ENCODE measurements at places on chromosomes 6 and 20.

DNA sequence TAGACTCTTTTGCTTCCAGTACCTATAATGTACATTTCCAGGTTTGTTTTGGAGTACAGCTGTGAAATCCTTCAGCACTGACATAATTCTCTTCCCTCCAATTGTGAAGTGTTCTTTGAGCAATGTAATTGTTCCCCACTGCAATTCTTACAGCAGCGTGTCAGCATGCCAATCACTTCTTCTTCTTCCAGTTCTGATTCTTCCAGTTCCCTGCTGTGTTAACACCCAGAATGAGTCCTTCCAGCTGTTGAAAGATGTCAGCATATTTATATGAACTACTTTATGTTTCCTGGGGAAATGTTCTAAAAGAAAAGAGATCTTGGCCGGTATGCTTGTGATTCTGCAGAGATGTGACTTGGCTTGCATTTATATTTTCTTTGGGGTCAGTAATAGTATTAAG, 213.9 kb downstream of the UNC5CL start:
- no peak for DNase-seq

DNA sequence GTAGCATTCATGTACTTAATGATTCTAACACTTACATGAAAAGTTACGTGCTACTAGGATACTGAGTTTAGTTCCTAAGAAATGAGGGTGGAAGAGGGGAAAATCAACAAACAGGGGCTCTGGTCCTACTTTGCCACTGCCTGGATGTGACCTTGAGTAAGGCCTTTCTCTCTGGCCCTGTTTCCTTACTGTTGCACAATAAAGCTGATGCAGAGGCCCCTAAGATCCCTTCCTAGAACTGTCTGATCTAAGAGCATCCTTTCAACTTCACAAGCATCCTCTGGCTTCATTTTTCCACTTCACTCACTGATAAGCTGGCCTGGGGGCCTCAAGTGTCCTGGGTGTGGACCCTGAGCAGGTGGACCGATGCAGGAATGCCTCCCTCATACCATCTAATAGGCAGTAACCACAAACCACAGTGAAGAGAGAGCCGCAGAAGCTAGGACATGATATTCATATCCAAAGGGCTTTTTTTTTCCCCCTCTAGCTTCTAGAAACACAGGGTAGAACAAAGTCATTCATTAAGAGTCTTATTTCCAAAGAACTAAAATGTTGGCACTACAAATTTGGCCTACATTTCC, 21.6 kb downstream of the FKBP1A start:
- no peak for DNase-seq

GRCh38 chr20:13819885-13820645, 35.2 kb downstream of the NDUFAF5 start:
- no peak for DNase-seq

GRCh38 chr6:105753207-105753606, 332.9 kb upstream of the PRDM1 start:
- no peak for DNase-seq

- DNase-seq: no peak
These were observed 19.4 kb downstream of the RAMACL start for GRCh38 chr6:166567107-166567506.

- DNase-seq: no peak
These were observed 1.5 kb upstream of the TPBG start for GRCh38 chr6:82362144-82362543.

- no peak for DNase-seq
These were observed 32.6 kb upstream of the APCDD1L start for GRCh38 chr20:58547623-58548475.

GRCh38 chr6:11744753-11745152, 33.9 kb downstream of the ADTRP start:
- DNase-seq: no peak

DNA sequence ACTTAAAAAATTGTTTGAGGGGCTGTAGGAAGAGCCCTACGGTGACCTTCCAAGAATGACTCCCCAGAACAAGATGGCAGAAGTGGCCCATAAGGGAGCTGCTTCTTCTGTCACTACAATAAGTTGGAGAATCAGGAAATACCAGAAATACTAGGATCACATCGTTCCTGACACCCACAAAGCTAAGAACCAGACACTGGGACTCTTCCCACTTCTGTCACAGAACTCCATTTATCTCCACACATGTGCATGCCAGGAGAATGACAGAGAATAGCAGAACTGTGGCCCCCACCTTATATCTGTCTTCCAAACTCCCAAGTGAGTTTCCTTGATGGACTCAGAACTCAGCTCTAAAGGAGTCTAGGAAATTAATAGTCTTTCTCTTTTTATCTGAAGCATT, 54.6 kb upstream of the UBR2 start:
- DNase-seq: no peak
